ENCODE measurements at places on chromosomes 7 and 10.

DNA sequence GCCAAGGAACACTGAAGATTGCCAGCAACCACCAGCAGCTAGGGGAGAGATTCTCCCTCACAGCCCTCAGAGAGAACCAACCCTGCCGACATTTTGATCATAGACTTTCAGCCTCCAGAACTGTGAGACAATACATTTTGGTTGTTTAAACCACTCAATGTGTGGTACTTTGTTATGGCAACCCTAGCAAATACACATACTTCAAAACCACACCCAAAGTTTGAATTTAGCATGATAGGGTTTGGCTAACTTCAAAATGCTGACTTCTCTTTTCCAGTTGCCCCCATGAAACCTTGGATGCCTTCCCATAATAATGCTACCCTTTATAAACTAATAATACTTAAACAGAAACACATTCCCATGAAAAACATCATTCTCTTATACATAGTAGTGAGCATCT is 149.8 kb downstream of the DGKI start:
- DNase-seq: no peak

GRCh38 chr7:37205451-37205850 is 243.2 kb downstream of the ELMO1 start:
- DNase-seq: no peak

- DNase-seq: no peak
Observed at GRCh38 chr10:130369645-130370381, 233.6 kb downstream of the GLRX3 start.

- no peak for DNase-seq
Observed at GRCh38 chr7:39357648-39358047, 208.6 kb upstream of the YAE1 start.

GRCh38 chr10:17561111-17561510 is 56.1 kb downstream of the HACD1 start:
- DNase-seq: no peak

DNA sequence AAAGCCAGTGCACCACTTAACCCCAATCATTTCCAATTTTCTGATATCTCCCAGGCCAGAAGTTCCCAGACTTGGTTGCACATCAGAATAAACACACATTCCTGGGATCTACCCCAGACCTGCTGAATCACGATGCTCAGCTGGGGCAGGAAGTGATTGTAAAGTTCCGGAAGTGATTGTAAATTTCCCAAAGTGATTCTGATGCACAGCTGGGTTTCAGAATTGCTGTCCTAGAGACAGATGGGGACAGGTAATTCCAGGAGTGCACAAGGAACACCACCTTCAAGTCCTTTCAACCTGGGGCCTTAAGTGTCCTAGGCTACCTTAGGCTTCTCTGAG is 104.2 kb upstream of the EEPD1 start:
- no peak for DNase-seq

- no peak for DNase-seq
Observed at GRCh38 chr10:26696786-26697162, 727 bp upstream of the PDSS1 start.

- DNase-seq: no peak
Observed at GRCh38 chr7:3520206-3520605, 219.2 kb downstream of the SDK1 start.

GRCh38 chr10:61452151-61452651 is 980 bp downstream of the TMEM26 start:
- no peak for DNase-seq

DNA sequence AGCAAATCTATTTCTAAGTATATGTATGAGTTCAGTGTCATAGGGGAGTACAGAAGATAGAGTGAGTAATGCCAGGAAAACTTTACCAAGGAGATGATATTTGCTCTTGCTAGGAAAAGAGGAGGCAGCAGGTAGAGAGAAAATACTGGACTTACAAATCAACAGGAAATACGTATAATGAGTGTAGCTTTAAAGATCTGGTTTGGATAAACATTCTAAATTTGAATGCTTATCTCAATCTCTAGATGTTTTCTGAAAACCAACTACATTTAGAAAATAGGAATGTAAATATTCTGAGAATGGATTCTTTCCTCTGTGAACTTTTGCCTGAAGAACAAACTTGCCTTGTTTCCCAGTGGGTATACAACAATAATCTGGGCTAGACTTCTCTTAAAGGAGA is 46.9 kb upstream of the GNAI1 start:
- no peak for DNase-seq

DNA sequence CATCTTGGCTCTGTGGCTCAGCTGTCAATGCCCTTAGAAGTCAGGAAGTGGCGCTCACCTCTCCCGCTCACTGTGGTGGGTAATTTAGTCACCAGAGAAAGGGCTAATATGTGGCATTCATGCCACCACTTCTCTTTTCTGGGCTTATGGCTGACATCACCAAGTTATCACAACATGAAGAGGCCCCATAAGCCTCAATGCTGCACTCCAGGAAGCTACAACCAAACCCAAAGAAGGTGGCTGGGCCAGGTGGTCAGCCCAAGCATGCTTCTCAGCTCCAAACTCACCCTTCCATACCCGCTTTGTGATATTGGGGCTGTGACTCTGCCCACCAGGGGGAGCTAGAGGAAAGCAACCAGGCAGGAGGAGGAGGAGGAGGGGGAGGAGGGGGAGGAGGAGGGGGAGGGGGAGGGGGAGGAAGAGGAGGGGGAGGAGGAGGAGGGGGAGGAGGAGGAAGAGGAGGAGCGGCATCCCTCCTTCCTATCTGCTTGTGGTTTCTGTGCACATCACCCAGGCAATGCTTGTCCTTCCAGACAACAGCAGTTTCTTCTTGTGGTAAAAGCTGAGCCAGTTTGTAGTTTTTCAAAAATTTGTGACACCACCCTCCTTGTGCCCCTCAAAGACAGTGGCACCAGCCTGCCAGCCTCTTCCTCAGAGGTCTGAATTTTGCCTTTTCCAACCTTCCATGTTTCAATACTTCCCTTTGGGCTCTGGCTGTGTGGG is 42.1 kb downstream of the CYP26A1 start:
- peak; percentile 65 for DNase-seq

GRCh38 chr10:815338-816090 is 116.0 kb downstream of the LARP4B start:
- DNase-seq: no peak

- DNase-seq: no peak
Observed at GRCh38 chr7:133275446-133276095, 22.7 kb downstream of the EXOC4 start.

DNA sequence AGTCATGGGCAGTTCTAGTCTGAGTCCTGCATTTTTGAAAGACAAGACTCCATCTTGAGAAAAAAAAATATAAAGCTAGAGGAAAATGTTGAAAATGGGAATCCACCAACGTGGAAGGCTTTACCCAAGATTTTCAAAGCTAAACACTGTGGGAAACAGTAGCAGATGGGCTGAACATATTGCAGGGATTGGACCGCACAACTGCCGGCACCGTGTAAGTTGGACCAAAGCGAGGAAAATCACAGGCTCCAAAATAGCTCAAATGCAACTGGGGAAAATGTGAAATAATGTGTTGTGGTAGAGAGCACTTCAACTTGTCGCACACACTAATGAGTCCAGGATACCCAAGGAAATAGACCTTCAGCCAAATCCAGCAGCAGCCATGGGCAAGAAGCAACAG is 26.4 kb upstream of the ADRB1 start:
- no peak for DNase-seq

DNA sequence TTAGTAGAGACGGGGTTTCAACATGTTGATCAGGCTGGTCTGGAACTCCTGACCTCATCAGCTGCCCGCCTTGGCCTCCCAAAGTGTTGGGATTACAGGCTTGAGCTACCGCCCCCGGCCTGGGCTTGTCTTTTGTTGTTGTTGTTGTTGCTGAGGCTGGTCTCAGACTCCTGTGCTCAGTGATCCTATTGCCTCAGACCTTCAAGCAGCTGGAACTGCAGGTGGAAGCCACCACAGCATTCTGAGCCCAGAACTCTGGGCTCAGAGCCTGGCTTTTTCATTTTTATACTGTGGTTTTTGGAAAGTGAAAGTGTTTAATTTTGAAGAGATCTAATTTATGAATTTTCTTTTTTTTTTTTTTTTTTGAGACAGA is 16.2 kb upstream of the DNAJB6 start:
- no peak for DNase-seq

- DNase-seq: no peak
Observed at GRCh38 chr10:132204781-132205473, 18.2 kb downstream of the DPYSL4 start.

DNA sequence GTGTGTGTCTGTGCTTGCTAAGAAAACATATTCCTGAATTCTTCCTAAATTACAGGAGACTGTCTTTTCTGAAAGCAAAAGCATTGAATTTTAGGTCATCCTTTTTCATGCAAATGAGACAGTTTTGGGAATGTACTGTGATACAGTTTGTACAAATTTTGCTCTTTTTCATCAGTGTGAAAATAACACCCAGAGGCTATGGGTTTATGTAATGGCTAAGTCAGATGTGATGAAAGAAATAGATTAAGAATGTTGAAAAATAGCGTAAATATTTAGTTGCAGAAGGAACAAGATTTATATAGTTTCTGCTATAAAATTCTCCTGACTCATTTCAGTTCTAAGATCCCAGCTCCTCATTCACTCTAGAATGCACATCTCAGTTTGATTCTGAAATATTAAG is 24.6 kb downstream of the POM121L12 start:
- no peak for DNase-seq

Measured in activated CD4-positive, alpha-beta T cell treated with anti-CD3 and anti-CD28 coated beads for 24 hours (primary cell).